ENCODE measurements at places on chromosomes 3 and 15.

- no peak for DNase-seq
Measured at GRCh38 chr3:62679988-62680387, 195.2 kb downstream of the CADPS start.

DNA sequence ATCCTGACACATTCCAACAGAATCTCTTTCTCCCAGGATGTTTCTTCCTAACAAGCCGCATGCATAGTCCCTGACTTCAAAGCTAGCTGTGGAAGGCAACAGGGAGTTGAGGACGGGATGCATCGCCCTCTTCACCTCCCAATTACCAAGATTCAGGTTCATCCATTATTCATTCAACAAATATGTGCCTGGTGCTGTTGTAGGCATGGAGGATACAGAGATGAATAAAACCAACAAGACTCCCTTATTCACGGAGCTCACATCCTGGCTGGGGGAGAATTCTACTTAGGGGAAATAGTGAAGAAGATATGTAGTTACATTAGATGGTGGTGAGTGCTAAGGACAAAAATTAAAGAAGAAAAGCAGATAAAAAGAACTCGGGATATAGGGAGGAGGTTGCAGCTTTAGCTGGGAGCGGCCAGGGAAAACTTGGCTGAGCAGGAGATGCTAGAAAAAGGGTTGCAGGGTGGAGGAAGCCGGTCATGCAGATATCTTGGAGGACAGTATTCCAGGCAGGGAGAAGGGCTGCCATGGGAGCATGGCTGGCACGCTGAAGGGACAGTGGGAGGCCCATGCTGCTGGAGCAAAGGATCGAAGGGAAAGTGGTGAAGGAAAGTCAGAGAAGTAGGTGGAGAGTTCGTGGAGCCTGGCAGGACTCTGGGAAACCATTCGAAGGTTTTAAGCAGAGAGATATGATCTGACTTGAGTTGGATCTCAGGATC is 5.0 kb downstream of the ITGB5 start:
- DNase-seq = no peak

- DNase-seq = no peak
Measured at GRCh38 chr3:42519568-42519962, 17.1 kb downstream of the VIPR1 start.

DNA sequence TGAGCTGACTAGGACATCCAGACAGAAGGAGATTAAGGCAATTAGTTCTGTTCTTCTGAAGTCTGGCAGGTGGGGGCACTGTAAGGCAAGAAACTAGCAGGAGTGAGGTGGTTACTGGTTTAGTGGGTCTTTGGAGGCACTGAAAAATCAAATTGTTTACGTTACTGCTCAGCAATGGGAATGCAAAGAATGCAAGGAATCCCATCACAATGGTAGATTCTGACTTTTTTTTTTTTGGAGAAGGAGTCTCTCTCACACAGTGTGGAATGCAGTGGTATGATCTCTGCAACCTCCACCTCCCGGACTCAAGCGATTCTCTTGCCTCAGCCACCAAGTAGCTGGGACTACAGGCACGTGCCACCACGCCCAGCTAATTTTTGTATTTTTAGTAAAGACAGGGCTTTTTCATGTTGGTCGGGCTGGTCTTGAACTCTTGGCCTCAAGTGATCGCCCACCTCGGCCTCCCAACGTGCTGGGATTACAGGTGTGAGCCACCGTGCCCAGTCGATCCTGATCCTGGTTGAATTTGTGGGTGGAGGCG is 16.4 kb downstream of the FAM107A start:
- no peak for DNase-seq

DNA sequence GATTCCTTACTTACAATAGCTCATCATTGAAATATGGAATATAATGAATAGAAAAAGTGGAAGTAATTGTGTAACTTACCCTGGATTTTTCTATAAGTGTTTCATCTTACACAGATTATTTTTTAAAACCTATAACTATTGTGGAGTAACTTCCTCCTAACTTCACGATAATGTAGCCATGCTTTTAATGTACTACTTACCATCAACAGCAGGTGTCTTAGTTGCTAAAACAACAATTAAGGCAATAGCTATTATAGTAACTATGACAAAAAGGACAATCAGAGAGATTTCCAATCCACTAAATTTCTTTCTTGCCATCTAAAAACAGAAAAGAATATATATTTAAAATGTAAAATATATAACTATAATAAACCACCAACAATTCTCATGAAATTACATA is 2.6 kb downstream of the SI start:
- no peak for DNase-seq

DNA sequence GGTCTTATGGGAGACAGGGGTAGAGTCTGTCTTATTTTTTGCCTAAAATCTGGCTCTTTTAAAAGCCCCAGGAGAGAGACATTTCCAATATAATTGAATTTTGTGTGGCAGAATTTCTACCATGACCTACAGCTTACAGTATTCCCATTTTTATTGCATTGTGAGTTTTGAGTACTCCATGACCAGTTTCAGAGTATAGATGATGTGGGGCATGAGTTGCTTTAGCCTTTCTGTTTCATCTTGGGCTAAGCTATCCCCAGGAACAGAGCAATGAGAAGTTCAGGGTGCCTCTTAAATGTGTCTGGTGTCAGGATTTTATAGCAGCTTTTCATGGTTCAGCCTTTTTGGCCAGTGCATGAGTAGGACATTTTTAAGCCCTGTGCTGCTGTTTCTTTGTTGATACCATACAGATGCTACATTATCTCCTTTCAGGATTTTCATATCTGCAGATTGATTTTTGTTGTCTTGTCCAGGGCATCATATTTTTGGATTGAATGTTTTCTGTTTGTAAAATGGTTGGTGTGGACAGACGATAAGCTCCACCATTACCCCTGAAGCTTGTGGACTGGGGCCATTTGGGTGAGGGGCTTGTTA is 3.5 kb downstream of the ABHD2 start:
- no peak for DNase-seq

Data from stimulated activated naive CD4-positive, alpha-beta T cell (primary cell).